ENCODE measurements at places on chromosomes 5 and 9.

DNA sequence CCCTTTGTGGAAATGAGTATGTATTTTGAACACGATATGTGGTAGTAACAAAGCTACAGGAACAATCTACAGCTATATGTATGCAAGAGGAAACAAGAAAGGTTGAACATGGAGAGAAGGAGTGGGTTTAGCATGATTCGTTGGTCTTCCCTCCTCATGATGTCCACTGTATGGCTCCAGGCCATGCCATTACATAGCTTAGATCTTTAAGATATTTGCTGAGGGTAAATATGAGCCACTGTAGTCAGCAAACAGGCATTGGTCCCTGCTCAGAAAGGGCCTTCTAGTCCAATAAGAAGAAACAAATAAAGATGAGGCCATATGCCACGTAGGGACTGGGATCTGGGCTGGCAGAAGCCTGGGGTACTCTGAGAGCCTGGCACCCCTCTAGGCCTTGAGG lies 543.2 kb upstream of the SGCD start:
- DNase-seq = no peak

DNA sequence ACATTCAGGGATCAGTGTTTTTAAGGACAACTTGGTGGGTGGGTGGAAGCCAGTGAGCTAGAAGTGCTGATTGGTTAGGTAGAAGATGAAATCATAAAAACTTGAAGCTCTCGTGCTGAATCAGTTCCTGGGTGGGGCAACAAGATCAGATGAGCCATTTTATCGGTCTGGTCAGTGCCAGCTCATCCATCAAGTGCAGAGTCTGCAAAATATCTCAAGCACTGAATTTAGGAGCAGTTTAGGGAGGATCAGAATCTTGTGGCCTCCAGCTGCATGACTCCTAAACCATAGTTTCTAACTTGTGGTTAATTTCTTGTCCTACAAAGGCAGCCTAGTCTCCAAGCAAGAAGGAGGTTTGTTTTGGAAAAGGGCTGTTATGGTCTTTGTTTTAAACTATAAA lies 166.4 kb downstream of the FAM170A start:
- DNase-seq = no peak

DNA sequence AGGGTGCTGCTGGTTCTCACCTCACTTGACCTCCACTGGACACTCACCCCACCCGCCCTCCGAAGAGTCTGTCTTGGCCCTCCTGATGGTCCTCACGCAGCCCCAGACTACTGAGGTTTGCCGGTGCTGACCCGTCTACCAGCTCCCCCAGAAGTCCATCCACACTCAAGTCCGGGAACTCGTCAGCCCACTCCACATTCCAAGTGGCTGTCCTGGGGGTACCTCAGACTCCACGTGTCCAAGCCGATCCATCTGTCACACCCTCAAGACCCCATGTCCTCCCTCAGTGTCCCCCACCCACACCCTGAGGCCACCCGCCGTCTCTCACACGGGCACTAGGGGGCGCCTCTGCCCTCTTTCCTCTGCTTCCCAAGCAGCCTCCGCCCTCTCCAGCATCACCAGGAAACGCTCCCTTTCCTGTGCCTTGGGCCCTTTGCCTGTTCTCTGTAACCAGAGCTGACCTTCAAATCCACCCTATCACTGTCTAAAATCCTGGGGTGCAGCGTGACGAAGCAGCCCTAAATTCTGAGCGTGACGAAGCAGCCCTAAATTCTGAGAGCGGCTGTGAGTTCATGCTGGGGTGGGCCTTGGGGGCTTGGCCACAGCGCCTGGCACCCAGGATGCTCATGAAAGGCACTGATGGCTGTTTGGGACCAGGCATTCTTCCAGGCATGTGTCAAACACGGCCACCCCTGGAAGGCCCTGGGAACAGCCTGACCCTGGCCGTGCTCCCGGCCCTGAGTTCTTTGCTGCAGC lies 95.7 kb downstream of the KCNT1 start:
- DNase-seq = no peak

DNA sequence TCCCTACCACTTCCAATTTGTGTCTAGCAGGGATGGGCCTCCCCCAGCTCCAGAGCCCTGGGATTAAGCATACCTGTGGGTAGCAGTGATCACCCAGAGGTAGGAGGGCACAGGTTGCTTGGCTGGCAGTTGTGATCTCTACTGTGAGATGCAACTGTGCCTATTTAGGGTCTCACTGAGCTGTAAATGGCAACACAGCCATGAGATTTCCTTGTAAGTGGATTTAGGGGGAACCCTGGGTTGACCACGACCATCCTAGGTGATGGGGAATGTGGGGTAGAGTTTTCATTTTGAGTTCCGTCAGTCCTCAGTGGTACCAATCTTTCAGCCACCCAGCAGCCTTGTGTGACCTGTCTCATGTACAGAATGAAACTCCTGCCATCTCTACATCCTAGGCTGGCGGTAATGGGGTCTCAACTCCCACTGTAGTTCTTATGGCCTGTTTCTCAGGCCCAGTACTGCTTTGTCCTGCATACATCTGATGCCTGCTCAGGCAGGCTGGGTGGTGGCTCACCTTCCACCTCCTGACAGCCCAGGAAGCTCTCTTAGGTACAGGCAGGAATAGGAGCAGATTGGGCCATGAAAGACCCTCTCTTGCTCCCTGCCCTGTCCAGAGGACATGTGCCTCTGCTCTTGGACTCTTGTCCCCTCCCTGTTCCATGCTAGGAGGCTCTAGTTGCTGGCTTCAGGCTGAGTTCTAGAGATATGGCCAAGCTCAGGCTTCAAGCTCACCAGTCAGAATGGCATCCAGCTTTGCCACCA lies 8.1 kb downstream of the HNRNPAB start:
- no peak for DNase-seq

DNA sequence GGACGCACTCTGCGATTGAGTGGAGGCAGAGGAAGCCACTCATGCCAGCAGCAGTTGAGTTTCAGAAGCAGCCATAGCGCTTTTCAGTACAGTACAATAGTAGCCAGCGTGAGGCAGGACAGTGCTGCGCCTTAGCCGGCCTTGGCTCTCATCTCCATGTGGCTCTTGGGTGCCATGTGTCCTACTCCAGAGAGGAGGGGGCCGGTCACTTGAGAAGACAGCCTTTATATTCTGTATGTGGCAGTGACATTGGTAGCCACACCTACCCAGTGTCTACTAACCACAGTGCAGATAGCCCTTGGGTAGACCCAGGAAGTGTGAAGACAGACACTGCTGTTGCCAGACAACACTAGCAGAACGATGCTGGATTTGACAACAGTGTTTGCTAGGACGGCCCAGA lies 42.3 kb downstream of the FAM78A start:
- DNase-seq = no peak

DNA sequence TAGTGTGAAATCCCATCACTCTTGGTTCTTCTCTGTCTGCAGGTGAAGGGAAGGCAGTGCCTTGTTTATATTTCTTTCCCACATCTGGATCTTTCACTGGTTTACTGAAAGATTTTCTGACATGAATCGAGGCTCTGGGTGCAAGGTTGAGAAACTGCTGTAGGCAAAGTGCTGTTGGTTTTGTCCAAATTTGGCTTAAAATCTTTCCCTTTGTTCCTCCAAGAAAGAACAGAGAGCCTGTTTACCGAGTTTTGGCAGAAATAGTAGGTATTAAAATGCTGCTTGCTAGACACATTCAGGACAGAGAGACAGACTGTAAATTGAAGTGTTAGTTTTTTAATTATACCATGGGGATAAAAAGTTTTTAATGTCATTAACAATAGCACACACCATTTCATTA lies 21.5 kb downstream of the SKP2 start:
- DNase-seq = no peak

- no peak for DNase-seq
Observed at GRCh38 chr9:110807956-110808598, 139.5 kb downstream of the MUSK start.

Data from SIG-M5 (cell line).